ENCODE measurements at places on chromosomes 3 and 15.

DNA sequence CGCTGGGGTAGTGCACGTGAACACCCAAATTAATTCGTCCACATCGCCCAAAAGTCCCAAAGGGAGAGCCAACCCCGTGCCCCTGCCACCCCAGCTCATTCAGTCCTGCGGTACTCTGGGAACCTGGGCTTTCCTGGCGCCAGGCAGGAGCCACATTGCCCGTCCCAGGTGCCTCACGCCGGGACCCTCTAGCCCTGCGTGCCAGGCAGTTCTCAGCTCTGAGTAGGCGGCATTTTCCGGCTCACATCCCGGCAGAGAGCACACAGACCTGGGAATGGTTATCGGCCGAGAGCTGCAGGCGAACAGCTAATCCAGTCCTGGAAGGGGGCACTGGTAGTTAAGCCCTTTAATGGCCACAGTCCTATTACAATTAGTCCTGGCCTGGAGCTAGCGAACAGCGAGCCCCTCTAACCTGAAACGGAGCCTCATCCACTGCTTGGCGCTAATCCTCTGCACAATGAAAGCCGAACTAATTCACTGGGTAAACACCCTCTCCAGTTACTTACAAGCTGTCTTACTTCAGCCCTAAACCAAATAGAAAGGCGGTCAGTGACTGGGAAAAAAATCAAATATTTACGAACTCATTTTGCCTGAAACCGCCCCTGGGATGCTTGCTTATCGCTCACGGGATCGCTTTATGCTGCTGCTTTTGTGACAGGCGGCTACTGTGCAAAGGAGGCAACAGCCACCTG, 254.6 kb upstream of the SOX14 start:
- DNase-seq: no peak

DNA sequence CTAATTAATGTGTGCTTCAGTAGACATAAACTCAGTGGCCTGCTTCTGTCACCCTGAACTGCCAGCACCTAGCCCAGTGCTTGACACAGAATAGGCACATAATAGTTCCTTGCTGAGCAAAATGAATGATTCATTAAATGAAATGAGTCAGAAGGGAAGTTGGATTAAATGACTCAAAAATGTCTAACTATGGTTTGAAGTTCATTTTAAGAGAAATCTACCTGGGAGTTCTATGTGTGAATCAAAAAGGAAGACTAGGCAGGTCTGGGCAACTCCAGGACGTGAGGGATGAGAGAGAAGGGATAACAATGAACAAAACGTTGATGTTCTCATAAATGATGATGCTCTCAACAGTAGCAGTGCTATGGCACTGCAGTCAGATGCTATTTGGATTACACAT, 175.0 kb downstream of the CFAP20DC start:
- no peak for DNase-seq

DNA sequence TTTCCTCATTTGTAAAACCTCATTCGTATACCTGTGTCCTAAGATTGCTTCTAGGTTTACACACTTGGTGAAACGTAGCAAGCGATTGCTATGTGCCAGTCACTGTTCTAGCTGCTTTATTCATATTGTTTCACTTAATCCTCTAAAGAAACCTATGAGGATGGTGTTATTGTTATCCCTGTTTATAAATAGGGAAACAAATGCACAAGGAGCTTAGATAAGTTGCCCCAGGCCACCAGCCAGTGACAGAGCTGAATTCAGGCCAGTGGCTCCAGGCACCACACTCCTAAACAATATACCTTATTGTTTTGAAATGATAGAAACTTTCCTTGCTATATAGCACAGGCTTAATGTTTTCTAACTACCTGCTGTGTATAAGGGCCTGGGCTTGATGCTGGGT, 44.0 kb downstream of the LPP start:
- no peak for DNase-seq

- DNase-seq: no peak
These were observed 22.8 kb downstream of the SLC12A6 start for GRCh38 chr15:34314491-34315490.

DNA sequence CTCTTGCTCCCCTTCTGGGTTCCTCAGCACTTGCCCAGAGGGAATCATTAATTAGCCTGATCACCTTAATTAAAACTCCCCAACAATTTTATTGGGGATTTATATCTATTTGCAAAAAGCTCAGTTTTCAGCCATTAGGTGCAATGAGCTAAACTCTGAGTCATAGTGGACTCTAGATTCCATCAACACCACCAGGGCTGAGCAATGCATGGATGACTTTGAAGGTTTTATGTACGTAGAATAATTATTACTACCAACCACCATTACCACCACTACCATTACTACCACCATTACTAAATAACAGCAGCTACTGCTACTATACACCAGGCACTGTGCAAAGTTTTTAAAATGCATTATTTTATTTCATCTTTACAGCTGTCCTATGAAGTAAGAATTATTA, 81.2 kb downstream of the ZNF621 start:
- no peak for DNase-seq

DNA sequence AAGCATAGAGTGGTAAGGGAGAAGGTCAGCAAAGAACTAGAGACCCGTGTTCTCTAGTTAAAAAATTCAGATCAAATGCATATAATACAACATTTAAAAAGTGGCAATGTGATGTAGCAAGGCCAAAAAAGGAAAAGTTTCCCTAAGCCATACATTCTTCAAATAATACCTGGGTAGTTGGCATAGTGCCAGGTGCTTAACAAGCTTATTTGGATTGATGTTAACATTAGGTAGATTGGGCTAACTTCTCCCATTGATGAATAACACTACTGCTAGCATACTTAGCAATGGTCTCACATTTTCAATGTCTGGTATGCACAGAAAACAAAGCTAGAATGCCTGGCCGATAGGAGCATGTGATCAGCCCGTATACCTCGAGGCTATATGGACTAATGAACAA, 283.6 kb upstream of the RARB start:
- DNase-seq: no peak

- DNase-seq: no peak
These were observed 23.2 kb downstream of the SHC4 start for GRCh38 chr15:48940508-48940907.

GRCh38 chr15:52794665-52795463, 4.7 kb upstream of the ONECUT1 start:
- DNase-seq: no peak

DNA sequence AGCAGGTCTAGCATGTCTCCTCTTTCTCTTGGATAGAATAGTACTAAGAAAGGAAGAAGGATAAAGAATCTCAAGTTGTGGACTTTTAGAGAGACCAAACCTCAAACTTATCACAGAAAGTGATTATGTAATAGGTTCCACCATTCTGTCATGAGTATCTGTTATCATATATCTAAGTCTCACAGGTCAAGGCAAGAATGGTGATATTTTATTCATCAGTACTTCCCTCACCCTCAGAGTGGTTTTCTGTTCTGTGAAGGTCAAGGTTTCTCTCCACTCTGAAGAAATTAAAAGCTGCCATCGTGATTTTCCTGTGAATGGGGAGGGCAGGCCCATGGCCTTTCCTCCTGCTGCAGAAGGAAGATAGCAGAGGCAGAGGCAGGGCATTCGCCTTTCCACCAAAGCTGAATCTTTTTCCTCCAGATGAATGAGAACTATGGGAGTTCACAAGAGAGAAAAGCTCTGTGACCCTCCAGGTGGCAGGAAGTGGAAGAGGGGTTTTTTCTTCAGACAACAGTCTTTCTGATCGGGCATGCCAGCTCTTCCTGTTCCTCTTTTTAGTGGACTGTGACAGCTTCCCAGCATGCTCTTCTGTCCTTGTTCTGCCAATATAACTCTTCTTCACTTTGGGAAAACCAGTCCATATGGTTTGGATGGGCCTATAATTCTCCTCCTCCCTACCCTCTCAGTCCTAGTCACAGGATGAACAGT, 37.1 kb upstream of the CCK start:
- no peak for DNase-seq

DNA sequence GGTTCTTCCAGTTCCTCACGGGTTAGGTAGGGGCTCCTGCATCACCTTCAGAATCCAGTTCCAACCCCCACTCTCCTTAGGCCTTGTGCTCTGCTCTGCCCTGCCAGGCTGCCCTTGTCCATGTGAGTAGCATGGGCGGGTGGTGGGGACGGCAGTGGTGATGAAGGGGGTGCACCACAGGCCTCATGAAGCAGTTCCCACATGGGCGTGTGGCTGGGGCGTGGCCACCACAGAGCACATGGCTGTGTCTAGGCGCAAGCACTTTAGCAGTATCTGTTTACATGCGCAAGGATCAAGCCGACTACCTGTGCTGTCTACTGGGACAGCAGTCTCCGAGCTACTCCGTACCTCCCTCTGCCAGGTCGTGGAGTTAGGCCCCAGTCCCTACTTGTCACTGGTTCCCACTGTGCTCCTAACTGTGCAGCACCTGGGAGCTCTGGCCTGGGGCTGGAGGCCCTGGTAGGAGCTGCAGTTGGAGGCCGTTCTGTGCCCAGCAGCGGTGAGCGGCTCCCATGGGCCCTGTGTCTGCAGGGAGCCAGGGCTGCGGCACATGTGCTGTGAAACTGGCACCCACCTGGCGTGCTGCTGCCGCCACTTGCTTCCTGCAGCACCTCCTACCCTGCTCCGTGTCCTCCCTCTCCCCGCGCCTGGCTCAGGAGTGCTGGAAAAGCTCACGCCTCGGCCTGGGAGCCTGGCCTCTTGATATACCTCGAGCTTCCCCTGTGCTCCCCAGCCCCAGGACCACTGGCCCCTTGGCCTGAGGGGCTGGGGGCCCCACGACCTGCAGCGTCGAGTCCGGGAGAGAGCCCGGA, 53.5 kb downstream of the PLXNA1 start:
- DNase-seq: no peak

DNA sequence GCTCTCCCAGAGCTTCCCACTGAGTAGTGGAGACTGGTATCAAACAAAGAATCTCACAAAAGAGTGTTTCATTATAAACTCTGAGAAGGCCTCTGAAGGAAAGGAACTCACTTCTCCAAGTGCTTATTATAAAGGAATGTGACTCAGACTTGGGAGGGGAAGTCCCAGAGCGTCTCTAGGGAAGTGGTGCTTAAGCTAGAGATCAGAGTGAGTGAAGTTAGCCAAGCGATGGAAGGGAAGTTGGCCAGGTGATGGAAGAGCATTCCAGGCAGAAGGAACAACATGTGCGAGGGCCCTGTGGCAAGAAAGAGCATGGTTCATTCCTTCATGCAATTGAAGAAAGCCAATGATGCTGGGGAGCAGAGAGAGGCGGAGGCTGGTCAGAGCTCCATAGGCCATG, 2.3 kb downstream of the XYLB start:
- no peak for DNase-seq

DNA sequence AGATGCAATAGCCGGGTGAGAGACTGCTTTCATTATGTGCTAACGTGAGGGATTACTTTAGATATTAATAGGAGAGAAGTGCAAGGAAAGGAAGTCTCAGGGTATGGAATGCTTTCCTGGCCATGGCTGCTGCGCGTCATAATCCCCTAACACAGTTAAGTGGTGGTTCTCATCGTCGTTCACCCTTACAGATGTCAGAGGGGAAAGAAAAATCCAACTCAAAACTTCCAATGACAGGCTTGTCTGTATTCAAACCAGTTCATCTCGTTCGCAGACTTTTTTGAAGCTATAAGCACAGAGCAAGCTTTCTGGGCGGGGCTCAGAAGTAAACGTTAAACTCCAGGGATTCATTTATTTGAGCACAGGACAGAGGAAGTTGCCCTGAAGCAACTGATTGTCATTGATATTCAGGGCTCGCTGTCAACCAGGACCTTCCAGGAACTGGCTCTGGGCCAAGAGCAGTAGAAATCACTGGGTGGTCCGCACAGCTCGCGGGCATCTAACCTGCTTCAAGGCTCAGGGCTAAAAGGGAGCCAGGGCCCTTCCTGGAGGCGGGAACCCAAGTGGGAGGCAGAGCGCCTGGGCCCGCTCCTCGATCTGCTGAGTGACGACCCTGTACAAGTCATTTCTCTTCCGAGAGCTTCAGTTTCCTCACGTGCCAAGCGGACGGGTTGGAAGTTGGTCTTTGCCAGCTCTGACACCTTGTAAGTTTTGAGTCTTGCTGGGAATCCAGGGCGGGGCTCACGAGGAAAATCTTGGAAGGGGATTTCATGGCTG, 1.1 kb upstream of the LPP start:
- DNase-seq: no peak

DNA sequence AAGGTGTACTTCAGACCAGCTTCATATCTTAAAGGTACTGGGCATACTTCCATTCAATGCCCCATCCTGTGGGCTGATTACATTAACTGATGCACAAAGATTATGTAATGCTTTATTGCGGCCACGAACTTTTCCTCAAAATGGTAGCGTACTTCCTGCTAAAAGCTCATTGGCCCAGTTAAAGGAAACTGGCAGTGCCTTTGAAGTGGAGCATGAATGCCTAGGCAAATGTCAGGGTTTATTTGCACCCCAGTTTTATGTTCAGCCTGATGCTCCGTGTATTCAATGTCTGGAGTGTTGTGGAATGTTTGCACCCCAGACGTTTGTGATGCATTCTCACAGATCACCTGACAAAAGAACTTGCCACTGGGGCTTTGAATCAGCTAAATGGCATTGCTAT, 3.4 kb downstream of the SKIL start:
- no peak for DNase-seq

DNA sequence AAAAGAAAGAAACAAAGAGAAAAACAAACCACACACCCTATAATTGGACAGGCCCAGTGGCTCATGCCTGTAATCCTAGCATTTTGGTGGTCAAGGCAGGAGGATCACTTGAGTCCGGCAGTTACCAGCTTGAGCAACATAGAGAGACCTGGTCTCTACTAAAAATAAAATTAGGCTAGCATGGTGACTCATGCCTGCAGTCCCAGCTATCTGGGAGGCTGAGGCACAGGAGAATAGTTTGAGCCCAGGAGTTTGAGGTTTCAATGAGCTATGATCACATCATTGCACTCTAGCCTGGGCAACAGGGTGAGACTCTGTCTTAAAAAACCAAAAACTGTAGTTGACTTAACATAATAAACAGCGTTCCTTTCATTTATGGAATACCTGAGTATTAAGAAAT, 72.3 kb upstream of the ST3GAL6 start:
- DNase-seq: no peak

DNA sequence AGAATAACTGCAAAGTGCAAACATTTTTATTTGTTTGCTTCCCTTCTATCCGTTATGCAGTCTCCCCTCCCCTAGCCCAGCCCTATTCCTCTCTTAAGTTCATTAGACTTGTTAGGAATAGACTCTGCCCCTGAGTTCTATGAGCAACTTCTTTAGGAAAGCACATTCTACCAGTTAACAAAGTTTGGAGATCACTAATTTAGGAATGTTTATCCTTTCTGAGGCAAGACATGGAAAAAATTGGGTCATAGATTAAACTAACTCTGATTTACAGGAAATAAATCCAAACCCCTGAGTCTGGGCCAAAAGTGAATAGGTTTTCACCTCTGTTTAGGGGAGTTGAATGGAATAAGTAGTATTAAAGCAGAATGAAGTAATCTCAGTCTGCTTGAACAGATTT, 34.4 kb downstream of the C3orf80 start:
- DNase-seq: no peak

- no peak for DNase-seq
These were observed 1.3 kb downstream of the SMC4 start for GRCh38 chr3:160400702-160401150.

GRCh38 chr3:146801492-146801891, 196.3 kb upstream of the PLSCR5 start:
- DNase-seq: no peak

- DNase-seq: no peak
These were observed 14.0 kb downstream of the FBXL22 start for GRCh38 chr15:63611177-63611576.

GRCh38 chr3:188901126-188901525, 270.6 kb upstream of the TPRG1 start:
- DNase-seq: no peak

- DNase-seq: no peak
These were observed 29.4 kb downstream of the STARD5 start for GRCh38 chr15:81294516-81294880.

Data from CD4-positive, alpha-beta T cell treated with Interleukin-2 at 100 ng/mL for 4 hours (primary cell).